Fibroblast of upper back skin (primary cell): ENCODE measurements at places on chromosomes 13 and 19.

DNA sequence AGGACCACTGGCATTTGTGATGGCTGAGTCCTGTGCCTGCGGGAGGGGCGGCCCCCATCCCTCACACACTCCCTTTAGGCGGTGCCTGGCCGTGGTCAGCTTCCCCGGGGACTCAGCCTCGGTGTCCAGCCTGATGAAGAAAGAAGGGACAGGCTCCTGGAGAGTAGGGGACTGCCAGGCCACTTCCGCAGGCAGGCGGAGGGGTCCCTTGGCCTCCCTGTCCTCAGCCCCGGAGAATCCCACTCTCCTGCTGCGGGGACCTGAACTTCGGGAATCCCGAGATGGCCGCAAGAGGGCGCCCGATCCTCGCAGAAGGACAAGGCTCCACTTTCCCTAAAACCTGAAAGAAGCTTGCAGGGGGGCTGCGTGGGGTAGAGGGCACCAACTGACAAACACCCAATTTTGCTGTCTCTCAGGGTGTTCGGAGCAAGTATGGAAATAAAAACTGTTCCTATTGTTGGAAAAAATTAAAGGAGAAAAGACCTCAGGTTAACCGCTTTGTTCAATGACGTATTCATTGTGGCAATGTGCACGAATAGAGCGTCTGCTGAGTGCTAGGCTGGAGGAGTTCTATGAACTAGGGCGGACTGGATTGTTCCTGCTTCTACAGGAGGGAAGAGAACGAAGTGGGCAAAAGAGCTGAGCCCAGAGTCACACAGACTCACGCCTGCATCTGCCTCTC lies 297.3 kb downstream of the ZNF536 start:
- peak; percentile 30 for DNase-seq

DNA sequence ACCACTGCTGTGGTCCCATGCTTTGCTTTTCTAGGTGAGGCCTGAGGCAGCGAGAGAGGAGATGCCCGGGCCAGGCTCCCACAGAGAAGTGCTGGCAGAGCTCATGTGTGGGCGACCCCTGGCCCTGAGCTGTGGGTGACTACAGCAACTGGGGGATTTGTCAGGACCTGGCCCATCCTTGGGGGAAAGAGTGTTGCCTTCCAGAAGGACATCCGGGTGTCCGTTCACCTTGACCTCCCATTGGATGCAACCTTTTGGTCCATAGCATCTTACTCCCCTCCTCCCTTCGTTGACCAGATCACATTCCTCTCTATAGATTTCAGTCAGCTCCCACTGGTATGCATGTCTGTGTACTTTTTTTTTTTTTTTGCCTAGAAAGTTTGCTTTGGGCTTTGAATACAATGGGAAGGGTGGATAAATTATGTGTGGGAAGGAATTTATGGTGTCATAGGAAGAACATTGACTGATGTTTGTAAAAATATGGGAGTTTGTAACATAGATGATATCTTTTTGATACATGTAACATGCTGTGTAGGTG lies 84.2 kb upstream of the RNF113B start:
- DNase-seq = peak; percentile 33

GRCh38 chr19:45191375-45191774 lies 12.8 kb downstream of the BLOC1S3 start:
- DNase-seq = no peak

GRCh38 chr13:29456419-29456818 lies 139.1 kb downstream of the SLC7A1 start:
- DNase-seq = no peak

DNA sequence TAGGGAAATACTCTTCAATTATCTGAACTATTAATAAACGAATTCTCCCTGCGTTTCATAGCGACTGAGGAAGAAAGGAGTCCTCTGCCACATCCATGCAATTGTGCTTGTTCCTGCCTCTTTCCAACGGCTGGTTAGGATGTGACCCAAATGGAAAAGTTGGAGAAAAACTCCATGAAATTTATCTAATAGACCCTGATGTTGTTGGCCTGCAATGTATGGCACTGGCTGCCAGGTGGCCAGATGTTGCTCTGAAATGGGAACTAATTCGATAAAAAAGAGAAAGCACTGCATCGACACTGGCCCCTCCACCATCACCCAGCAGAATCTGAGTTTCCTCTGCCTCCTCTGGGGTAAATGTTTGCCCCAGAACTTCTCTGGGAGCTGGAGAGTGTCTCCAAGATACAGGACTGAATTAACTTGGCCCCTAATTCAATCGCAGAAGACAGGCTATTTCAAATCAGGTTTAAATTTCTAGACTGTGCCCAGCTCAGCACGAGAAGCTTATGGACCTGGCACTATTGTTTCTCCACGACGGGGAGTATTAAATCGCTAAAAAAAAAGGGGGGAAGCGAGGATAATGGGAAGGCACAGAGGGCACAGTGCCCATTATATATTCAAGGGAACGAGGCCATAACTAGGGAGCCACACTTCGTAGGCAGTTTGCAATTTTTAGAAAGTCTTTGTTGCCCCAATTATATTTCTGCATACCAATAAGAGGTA lies 103.9 kb downstream of the ZIC5 start:
- DNase-seq = no peak

DNA sequence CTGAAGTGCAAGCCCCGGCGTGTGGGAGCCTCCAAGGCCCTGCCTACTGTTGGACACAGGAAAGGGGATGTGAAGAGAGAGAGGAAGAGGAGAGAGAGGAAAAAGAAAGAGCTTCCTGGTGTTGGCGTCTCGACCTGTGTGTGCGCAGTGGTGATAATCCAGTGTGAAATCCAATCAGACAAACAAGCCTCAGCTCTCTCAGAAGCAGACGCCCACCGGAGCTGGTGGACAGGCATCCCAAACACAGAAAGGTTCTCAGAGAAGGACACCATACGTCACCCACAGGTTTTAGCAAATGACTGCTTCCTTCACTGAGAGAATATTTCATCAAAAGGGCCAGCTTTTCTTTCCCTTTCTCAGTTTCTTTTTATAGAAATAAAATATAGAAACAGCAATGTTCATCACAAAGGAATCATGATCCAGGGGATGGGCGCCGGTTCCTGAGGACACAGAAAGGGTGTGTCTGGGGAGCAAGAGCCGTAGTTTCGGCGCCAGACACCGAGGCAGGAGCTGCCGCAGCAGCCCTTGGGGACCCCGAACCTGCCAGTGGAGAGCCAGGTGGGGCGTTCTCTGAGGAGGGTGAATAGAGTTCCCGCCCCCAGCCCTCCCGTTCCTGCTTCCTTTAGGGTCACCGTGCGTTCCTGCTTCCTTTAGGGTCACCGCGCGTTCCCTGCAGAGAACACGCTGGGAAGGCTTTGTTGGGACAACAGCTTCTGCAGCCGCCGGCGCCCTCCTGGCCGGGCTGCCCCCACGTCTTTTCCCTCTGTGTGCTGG lies 145.8 kb upstream of the SOX1 start:
- DNase-seq = no peak

DNA sequence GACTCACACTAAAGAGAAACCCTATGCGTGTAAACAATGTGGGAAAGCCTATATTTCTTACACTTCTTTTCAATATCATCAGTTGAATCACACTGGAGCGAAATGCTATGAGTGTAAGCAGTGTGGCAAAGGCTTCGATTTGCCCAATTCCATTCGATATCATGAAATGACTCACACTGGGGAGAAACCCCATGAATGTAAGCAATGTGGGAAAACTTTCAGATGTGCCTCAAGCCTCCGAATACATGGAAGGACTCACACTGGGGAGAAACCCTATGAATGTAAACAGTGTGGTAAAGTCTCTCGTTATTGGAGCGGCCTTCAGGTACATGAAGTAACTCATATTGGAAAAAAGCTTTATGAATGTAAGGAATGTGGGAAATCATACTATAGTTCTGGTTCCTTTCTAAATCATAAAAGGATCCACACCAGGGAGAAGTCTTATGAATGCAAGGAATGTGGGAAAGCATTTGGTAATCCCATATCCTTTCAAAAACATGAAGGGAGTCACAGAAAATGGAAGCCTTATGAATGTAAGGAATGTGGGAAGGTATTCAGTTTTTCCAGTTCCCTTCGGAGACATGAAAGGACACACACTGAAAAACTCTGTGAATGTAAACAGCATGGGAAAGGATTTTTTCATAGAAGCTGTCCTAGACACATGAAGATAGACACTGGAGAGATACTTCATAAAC lies 28.1 kb downstream of the ZNF20 start:
- no peak for DNase-seq

- no peak for DNase-seq
Observed at GRCh38 chr19:7801020-7801570, 28.9 kb upstream of the EVI5L start.

- DNase-seq = no peak
Observed at GRCh38 chr13:108435393-108436149, 166.1 kb downstream of the TNFSF13B start.

DNA sequence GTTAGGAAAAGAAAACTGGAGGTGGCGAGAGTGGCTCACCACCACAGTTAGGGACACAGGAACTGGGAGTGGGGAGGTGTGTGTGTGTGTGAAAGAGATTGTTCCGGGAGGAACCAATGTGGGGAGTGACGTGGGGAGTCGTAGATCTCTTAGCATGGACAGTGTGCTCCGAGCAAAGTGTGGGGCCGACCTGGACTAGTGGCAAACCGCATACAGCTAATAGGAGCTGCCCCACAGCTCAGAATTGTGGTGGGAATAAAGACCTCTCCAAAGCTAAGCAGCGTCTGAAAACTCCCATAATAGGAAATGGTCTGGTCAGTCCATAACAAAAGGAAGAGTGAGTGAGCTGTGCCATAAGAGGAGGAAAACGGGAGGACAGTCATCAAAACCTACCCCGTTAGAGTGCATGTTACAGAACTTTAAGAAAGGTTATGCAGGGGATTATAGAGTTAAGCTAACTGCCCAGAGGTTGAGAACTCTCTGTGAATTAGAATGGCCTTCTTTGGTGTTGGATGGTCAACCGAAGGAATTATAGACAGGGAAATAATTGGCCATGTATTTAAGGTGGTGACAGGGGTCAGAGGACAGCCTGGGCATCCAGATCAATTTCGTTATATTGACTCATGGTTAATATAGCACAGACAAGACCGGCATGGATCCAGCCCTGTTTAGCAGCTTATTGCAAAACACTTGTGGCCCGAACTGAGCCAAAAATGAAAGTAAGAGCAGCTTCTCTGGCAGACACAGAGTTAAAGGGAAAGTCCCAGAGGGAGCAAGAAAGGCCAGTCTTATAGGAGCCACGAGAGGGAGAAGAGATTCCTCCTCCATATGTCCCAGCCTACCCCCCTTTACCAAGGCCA lies 8.9 kb upstream of the SLC15A1 start:
- DNase-seq = peak; percentile 72

GRCh38 chr13:113637262-113638160 lies 20.5 kb downstream of the ATP4B start:
- DNase-seq = no peak

DNA sequence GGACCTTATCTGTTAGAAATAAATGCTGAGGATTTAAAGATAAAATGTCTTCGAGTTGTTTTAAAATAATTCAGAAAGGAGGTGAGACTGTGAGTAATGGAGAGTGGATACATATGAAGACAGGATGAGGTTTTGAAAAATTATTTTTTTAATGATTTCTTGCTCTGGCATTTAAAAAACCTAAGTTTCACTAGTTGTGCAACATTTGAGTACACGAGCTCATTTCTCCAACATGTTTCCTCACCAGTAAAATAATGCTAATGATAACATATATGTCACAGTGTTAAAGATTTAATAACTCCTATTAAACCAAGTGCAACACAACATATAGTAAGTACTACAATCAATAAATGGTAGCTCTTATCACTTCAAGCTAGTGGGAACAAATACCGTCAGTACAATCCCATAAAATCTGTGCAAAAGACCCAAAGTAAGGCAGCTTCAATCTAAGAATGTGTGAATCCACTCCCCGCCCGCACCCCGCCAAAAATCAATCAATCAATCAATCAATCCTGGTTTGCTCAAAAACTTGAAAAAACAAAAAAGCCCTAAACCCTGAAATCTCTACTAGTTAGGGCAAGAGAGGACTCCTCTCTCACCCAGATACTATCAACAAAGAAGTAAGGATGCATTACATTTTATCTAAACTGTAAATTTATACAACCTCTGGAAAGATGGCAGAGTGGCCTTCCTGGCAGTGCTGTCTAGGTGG lies 1.3 kb downstream of the ALG5 start:
- DNase-seq = no peak

DNA sequence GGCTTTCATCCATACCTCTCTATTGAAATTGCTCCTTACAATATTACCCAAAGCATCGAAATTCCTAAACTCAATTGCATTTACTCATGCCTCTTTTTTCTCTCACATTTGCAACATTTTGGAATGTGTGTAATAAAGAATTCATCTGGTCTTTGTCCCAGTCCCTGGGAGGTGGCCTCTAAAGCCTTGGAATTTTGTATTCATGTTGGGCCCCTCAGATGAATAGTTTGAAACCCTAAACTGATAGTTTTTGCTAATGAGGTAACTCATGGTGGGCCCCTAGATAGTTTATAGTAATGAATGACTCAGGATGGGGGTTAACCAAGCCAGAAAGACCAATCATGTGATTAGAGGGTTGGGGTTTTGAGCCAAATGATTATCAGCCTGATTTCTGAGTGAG lies 490.4 kb downstream of the DIAPH3 start:
- DNase-seq = peak; percentile 86

- DNase-seq = no peak
Observed at GRCh38 chr13:23572836-23573235, 2.6 kb downstream of the TNFRSF19 start.

GRCh38 chr19:7670790-7671189 lies 1.9 kb downstream of the RETN start:
- no peak for DNase-seq

- no peak for DNase-seq
Observed at GRCh38 chr13:105878119-105878700, 657.3 kb downstream of the EFNB2 start.

GRCh38 chr13:36795463-36795862 lies 23.6 kb upstream of the RFXAP start:
- DNase-seq = no peak

DNA sequence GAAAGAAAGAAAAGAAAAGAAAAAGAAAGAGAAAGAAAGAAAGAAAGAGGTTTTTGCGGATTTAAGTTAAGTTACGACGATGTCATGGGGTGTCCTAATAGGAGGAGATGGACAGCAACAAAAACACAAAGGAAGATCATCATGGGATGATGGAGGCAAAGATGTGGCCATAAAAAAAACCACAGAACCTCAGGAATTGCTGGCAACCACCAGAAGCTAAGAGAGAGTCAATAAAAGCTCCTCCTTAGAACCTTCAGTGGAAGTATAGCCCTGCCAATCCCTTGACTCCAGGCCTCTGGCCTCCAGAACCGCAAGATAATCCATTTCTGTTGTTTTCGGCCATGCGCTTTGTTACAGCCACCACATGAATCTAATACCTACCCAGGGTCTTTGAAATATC lies 11.5 kb downstream of the PLEKHA4 start:
- no peak for DNase-seq

- DNase-seq = no peak
Observed at GRCh38 chr13:61151062-61151461, 264.6 kb downstream of the PCDH20 start.

GRCh38 chr19:18961767-18962620 lies 21.0 kb upstream of the HOMER3 start:
- DNase-seq = no peak

GRCh38 chr19:47660435-47660832 lies 51.5 kb downstream of the BICRA start:
- no peak for DNase-seq

DNA sequence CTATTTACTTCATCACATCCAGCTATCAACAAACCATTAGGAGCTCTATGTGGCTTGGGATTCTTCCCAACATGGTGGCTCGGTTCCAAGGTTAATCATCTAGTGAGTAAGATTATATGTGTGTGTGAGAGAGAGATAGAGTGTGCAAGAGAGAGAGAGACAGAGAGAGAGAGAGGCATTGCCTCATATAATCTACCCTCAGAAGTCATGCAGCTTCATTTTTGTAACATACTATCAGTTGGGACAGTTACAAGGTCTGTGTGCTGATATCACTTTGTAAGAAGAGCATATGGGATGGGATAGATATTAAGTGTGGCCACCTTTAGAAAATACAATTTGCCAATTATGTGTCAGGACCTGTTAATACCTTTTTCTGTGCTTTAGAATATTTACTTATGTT lies 104.1 kb downstream of the NDFIP2 start:
- no peak for DNase-seq
